ENCODE measurements at places on chromosomes 12 and 14.

- no peak for DNase-seq
These were observed 17.1 kb downstream of the DEGS2 start for GRCh38 chr14:100142073-100143040.

DNA sequence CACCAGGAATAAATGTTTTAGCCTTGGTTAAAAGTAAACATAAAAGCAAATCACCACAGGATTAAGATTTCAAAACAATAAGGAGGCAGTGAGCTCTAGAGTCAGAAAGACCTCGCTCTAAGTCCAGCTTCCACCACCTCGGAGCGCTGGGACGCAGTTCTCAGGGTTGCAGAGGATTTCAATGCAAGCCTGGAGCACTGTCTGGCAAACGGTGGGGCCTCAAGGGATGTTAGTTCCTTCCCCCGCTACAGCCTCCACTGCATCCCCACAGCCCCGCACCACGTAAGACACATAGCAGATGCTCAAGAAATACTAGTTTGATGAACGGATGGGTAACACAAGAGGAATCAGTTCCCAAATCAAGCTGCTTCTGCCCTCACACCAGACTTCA, 39.3 kb upstream of the TMCC3 start:
- DNase-seq = no peak

GRCh38 chr14:100010679-100011078, 54.5 kb upstream of the EVL start:
- no peak for DNase-seq

DNA sequence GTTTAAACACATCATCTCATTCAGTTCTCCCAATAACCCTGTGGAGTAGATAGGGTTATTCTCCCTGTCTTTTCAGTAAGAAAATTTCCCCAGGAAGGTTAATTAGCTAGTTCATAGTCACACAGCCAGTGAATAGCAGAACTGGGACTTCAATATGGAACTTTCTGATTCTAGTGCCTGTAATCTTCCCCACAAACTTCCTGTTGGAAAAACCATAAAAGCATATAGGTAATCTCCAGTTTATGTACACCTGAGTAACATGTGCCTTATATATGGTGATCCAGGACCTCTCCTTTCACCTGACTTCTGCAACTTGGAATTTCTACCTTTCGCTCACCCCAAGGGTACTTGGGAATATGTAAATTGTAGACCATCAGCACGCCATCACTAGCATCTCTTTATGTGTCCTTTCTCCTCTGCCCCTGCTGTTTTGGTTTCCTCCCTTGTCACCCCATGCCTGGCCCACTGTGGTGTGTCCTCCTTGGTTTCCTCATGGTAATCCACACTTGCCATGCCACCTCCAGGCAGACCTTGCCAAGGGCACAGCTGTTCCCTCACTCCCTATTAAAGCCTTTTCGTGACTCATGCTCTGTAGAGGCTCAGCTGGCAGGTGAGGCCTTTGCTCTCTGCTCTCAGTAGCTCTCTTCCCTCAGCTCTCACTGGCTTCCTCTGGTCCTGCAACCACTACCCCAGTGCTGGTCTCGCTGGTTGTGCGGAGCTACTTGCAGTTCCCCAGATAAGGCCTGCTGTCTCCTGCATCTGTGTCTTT, 16.7 kb downstream of the TBC1D30 start:
- DNase-seq = no peak

DNA sequence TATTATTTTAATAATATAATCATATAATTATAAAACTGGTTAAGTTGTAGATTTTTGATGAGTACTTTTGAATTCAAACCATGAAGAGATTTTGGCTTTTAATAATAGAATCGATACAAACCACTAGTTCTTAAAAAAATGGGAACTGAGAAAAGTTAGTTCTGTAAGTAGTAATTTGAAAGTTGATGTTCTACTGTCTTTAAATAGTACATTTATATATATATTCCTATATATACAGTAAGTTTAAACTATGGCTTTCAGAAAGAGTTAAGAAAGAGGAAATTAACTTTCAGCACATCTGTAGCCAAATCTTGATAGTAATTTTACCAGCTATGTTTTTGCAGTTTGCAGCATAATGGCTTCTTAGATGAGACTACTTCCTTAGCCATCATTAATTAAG, 7.8 kb downstream of the LRRK2 start:
- DNase-seq = no peak

- DNase-seq = no peak
These were observed 187.9 kb downstream of the SEC23A start for GRCh38 chr14:38915125-38915524.

DNA sequence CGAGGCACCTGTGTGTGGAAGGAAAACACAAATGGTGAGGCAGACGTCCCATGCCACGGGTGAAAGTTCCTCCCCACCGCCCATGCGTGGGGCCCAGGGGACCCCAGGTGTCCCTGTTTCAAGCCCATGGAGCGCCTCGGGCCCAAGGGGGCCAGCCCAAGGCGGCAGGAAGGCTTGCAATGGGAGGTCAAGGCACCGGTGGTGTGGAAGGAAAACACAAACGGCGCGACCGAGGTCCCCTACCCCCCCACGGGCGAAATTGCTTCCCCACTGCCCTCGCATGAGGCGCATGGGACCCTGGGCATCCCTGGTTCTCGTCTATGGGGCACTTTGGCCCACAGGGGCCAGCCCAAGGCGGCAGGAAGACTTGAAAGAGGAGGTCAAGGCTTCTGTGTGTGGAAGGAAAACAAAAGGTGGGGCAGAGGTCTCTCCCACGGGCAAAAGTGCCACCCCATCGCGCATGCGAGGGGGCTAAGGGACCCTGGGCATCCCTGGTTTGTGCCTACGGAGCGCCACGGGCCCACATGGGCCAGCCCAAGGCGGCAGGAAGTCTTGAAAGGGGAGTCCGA, 379.4 kb downstream of the ALG10 start:
- DNase-seq = no peak

- no peak for DNase-seq
These were observed 561.4 kb downstream of the DIO2 start for GRCh38 chr14:79649856-79650255.

DNA sequence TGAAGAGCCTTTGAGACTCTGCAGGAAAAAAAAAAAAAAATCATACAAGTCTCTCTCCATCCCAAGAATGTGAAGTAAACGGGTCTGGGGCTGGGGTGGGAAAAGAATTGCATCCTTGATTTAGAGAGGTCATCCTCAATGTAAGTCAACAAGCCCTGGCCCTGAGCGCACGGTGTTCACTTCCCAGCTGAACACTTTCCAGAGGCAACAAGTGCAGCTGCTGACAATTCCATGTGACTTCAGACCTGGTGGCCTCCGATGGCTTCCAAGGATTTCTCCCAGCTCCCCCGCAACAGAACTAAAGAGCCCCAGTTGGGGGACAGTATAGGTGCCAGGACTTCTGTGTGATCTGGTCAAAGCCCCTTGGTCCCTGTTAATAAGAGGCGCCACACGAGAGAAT, 2.4 kb downstream of the RILPL1 start:
- no peak for DNase-seq

GRCh38 chr12:57223191-57224165, 6.0 kb upstream of the SHMT2 start:
- DNase-seq = no peak

DNA sequence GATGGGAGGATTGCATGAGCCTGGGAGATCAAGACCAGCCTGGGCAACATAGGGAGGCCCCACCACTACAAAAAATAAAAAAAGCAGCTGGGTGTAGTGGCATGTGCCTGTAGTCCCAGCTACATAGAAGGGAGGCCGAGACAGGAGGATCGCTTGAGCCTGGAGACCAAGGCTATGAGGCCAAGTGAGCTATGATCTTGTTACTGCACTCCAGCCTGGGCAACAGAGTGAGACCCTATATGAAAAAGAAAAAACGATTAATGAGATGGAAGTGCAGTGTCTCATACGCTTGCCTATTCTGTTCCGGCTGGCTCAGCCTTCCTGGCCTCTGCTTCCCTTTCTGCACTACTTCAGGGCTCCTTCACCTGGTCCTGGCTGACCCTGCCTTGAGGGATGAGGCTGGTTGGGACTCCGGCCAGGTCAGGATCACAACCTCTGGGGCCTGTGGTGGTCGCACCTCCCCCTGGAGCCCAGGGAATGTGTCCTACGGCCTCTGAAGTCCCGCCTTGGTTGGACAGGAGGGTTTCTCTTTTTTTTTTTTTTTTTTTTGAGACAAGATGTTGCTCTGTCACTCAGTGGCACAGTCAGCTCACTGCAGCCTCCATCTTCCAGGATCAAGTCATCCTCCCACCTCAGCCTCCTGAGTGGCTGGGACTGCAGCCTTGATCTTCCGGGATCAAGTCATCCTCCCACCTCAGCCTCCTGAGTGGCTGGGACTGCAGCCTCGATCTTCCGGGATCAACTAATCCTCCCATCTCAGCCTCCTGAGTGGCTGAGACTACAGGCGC, 10.7 kb downstream of the TEDC1 start:
- DNase-seq = no peak

GRCh38 chr12:87935216-87935615, 94.0 kb downstream of the C12orf50 start:
- DNase-seq = no peak

DNA sequence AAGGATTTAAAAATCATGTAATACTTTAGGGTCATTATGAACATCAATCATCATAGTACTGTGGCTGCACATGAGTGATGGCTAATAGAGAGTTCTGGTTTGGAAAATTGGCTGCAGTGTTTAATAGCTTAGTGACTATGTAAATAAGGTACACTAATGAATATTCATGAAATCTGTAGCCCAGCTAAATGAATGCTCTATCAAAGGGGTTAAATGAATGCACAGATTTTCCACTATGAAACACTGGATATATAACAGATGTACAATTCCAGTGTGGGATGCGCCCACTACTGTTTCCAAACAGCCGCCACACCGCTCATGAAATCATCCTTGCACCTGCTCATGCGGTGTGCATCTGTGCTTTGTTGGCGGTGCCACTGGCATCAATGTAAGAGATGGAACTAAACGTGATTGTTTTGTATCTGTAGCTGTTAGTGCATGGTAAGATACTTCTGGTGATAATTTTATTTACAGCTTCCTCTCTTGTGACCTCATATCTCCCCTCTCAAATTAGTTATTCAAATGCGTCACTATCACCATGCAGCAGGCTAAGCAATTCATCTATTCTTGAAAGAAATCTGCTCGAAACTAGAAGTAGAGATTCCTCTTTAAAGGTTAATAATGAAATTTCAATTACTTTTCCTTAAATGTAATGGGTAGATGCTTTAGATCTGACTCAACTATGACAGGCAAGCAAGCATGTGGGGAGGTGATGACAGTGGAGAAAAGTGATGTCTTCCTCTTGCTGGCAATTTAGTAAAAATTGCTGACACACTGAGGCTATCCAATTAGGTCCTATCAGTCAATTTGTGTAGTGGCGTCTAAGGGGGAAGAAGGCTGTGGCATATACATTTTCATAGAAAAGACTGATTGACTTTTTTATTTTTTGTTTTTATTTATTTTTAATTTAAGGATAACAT, 433.6 kb downstream of the AEBP2 start:
- no peak for DNase-seq

- no peak for DNase-seq
These were observed 10.6 kb downstream of the FOXA1 start for GRCh38 chr14:37584211-37585100.

DNA sequence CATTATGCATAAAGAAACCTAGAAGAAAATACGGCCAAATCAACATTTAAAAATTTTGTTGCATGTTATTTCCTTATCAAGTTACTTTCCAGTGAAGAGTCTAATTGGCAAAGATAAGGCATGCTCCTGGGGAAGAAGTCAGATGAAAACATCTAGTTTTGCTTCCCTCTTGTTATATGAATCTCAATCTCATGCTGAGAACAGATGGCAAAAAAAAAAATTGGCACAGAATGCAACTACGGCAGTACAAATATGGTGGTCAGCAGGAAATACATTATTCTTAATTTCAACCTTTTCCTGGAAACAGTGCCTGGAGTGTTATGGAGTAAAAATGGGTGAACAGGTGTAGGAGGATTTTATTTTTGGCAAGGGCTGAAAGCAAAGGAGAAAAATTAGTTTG, 32.8 kb downstream of the HECTD4 start:
- no peak for DNase-seq
